Calu3 (cell line): ENCODE measurements at places on chromosomes 5 and 9. TPM values are rescaled to one million over a fixed set of nuclear protein-coding genes. Genes with fewer than 3 reads are reported as not detected.

- H3K27ac ChIP-seq: no peak overlapping the region
- peaks cover 73% of the 10 kb centered on the region for H3K36me3 ChIP-seq
- peaks cover 36% of the 10 kb centered on the region for H3K4me1 ChIP-seq
- no peak overlapping the region for H3K4me3 ChIP-seq
- DNase-seq: no peak
Observed at GRCh38 chr5:139282197-139282557, 11.4 kb upstream of the MATR3 start.

- H3K27me3 ChIP-seq: peaks cover 29% of the 10 kb centered on the region
- H3K27ac ChIP-seq: no peak overlapping the region
- DNase-seq: no peak
- no peaks in the 10 kb centered on the region for H3K4me1 ChIP-seq
- H3K36me3 ChIP-seq: no peaks in the 10 kb centered on the region
Observed at GRCh38 chr5:174834081-174834480, 109.7 kb downstream of the MSX2 start.

GRCh38 chr5:143218517-143219170 is 184.8 kb downstream of the NR3C1 start:
- H3K4me3 ChIP-seq: no peak overlapping the region
- peaks cover 24% of the 10 kb centered on the region for H3K36me3 ChIP-seq
- H3K27me3 ChIP-seq: no peaks in the 10 kb centered on the region
- peaks cover 36% of the 10 kb centered on the region for H3K4me1 ChIP-seq
- H3K27ac ChIP-seq: no peak overlapping the region

DNA sequence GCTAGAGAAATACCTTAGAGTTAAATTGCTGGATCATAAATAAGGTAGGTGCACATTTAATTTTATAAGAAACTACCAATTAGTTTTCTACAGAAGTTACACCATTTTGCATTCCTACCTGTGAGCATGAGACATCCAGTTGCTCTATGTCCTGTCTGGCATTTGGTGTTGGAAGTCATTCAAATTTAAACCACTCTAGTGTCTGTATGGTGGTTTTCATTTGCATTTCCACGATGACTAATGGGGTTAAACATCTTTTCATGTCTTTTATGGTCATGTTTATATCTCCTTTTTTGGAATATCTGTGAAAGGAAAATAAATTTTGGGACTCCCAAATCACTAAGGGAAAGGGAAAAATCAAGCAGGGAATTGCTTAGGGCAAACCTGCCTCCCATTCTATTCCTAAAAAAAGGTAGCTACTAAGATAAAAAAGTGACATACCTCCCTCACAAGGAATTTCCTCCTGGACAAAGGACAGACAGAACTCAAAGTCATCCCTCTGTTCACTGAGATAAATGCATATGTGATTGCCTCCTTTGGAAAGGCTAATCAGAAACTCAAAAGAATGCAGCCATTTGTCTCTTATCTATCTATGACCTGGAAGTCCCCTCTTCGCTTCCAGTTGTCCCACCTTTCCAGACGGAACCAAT is 31.6 kb upstream of the ADCY2 start:
- H3K4me1 ChIP-seq: no peaks in the 10 kb centered on the region
- H3K27me3 ChIP-seq: no peaks in the 10 kb centered on the region
- H3K27ac ChIP-seq: no peak overlapping the region

- H3K4me1 ChIP-seq: no peaks in the 10 kb centered on the region
- no peak overlapping the region for H3K4me3 ChIP-seq
- no peak for DNase-seq
- H3K36me3 ChIP-seq: no peaks in the 10 kb centered on the region
Observed at GRCh38 chr9:13513716-13514444, 234.4 kb upstream of the MPDZ start.

DNA sequence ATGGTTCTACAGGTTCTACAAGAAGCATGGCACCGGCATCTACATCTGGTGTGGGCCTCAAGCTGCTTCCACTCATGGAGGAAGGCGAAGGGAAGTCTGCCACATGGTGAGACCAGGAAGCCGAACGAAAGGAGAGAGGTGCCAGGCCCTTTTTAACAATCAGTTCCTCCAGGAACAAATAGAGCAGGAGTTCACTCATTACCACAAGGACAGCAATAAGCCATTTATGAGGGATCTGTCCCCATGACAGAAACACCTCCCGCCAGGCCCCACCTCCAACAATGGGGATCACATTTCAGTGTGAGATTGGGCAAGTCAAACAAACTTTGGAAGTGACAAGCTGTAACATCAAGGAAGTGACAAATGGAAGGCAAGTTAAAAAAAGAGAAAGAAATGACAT is 95.5 kb upstream of the PTPN3 start:
- H3K27me3 ChIP-seq: no peaks in the 10 kb centered on the region
- H3K27ac ChIP-seq: no peak overlapping the region
- no peaks in the 10 kb centered on the region for H3K4me1 ChIP-seq
- H3K36me3 ChIP-seq: no peaks in the 10 kb centered on the region
- no peak for DNase-seq

DNA sequence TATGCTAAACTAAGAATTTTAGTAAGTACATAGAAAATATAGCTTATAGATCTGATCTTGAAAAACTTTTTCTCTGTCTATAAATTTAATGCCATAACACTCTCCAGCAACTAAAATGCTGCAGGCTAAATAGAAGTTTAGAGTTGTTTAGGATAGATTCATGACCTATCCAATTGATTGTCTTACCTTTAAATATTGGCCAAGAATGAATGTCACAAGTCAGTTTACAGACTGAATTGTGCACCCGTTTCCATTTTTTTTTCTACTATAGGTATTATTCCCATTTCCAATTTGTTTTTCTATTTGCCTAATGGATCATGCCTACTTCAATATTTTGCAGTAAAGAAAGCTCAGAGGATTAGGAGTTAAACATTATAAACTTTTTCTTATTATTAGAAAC is 129.5 kb downstream of the MLLT3 start:
- no peak overlapping the region for H3K4me3 ChIP-seq
- H3K4me1 ChIP-seq: no peaks in the 10 kb centered on the region
- no peak overlapping the region for H3K27ac ChIP-seq
- H3K27me3 ChIP-seq: no peaks in the 10 kb centered on the region
- H3K36me3 ChIP-seq: no peaks in the 10 kb centered on the region

GRCh38 chr9:68585034-68585761 is 44.5 kb upstream of the TMEM252 start:
- DNase-seq: no peak
- H3K4me1 ChIP-seq: peaks cover 8% of the 10 kb centered on the region
- H3K4me3 ChIP-seq: no peak overlapping the region
- peaks cover 27% of the 10 kb centered on the region for H3K27me3 ChIP-seq
- no peaks in the 10 kb centered on the region for H3K36me3 ChIP-seq
- no peak overlapping the region for H3K27ac ChIP-seq

- DNase-seq: peak; percentile 16
- no peaks in the 10 kb centered on the region for H3K27me3 ChIP-seq
- no peak overlapping the region for H3K4me3 ChIP-seq
- H3K4me1 ChIP-seq: no peaks in the 10 kb centered on the region
- no peaks in the 10 kb centered on the region for H3K36me3 ChIP-seq
Observed at GRCh38 chr5:91885291-91886265, 502.5 kb upstream of the ARRDC3 start.

GRCh38 chr5:135641734-135642487 is 63.1 kb upstream of the CXCL14 start:
- H3K4me1 ChIP-seq: no peaks in the 10 kb centered on the region
- no peak for DNase-seq
- H3K27ac ChIP-seq: no peak overlapping the region
- H3K4me3 ChIP-seq: no peak overlapping the region
- H3K36me3 ChIP-seq: no peaks in the 10 kb centered on the region
- peaks cover 65% of the 10 kb centered on the region for H3K27me3 ChIP-seq

GRCh38 chr9:11374926-11375325 is 762.1 kb upstream of the PTPRD start:
- no peak overlapping the region for H3K27ac ChIP-seq
- no peaks in the 10 kb centered on the region for H3K36me3 ChIP-seq

Gene IFNA13
- not detected in 2 replicates for total RNA-seq

Gene FCN2
- not detected in 2 replicates for total RNA-seq

Gene SH3GL2
- 1.1 and 1.5 TPM in 2 replicates for total RNA-seq

Gene PLAC8L1
- total RNA-seq: 1.4 and 3.8 TPM in 2 replicates

Gene KCNIP1
- not detected in 2 replicates for total RNA-seq

Gene ARL10
- total RNA-seq: 3.8 and 4.2 TPM in 2 replicates

Gene GFM2
- total RNA-seq: 51.2 and 57.1 TPM in 2 replicates
